NCI-H1417 treated with DMSO at 0.1 percent for 48 hours (cell line): ENCODE measurements at places on chromosomes 16 and 17.

DNA sequence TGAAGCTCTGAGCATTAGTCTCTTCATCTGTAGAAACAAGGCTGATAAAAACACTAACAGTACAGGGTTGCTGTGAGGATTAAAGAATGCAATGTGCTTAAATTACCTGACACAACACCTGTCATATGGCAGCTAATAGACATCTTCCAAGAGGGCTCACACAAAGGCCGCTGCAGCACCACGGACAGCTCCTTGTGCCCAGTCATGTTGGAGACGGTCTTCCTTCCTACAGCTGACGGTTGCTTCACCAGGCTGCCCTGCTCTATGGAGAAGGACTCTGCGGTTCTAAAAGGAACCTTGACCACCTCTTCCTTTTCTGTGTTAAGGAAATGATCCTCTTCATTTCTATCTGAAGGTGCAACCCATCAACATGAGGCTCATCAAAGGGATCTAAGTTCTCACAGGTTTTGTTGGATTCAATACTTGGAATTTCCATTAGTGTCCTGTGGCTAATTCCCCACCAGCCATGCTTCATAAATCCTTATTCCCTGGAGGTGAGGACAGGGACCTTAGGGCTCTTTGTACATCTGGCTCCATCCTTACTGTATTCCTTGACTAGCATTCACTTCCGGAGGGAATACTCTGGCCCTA, 138.9 kb upstream of the CES5A start:
- no peak for DNase-seq

DNA sequence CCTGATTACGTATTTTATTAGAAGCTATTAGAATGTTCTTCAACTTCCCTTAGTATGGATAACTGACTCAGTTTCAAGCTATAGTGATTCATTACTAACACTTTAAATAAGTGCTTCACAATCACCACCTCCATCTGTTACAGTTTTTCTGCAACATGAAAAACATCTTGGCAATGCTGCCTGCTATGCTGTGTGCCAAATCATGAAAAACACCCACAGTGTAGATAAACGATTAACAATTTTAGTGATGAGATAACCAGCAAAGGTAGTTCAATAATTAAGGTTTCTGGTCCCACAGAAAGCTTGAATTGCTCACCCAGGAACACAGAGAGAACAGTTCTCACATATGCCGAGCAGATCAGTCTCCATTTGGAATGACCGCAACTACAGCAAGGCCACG, 51.4 kb upstream of the SLC25A19 start:
- no peak for DNase-seq

DNA sequence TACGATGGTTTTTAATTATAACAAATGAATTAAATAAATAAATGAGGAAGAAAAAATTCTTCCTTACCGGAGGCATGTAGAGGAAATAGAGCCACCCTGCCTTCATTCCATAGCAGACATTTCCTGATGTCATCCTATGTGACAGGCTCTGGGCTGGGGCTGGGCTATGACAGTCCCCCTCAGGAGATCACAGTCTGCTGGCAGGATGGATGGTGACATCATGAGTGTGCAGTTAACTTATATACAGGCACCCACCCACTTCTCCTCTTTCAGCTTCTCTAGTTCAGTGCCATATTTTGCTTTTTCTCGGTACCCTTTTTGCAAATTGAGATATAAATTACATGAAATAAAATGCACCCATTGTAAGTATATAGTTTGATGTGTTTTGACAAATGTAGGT, 6.4 kb upstream of the CMTM3 start:
- DNase-seq, result no peak

DNA sequence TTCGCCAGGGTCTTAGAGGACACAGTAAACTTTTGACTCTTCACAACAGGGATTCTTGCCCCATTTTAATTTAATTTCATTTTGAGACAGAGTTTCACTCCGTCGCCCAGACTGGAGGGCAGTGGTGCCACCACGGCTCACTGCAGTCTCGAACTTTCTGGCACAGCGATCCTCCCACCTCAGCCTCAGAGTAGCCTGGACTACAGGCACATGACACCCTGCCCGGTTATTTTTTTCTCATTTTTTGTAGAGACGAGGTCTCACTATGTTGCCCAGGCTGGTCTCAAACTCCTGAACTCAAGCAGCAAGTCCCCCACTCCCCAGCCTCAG, 329 bp upstream of the NLE1 start:
- no peak for DNase-seq

DNA sequence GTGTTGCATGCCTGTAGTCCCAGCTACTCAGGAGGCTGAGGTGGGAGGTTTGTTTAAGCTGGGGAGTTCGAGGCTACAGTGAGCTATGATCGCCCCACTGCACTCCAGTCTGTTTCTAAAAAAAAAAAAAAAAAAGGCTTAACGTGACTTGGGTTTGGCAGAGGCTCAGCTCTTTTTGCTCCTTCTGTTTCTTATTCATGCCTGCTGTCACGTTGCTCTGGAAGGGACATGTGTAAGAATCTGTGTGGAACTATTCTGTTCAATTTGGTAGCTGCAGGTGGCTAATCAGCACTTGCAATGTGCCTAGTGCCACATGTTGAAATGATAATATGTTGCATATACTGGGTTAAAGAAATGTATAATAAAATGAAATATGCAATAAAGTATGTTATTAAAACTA, 20.9 kb upstream of the SYT17 start:
- no peak for DNase-seq

DNA sequence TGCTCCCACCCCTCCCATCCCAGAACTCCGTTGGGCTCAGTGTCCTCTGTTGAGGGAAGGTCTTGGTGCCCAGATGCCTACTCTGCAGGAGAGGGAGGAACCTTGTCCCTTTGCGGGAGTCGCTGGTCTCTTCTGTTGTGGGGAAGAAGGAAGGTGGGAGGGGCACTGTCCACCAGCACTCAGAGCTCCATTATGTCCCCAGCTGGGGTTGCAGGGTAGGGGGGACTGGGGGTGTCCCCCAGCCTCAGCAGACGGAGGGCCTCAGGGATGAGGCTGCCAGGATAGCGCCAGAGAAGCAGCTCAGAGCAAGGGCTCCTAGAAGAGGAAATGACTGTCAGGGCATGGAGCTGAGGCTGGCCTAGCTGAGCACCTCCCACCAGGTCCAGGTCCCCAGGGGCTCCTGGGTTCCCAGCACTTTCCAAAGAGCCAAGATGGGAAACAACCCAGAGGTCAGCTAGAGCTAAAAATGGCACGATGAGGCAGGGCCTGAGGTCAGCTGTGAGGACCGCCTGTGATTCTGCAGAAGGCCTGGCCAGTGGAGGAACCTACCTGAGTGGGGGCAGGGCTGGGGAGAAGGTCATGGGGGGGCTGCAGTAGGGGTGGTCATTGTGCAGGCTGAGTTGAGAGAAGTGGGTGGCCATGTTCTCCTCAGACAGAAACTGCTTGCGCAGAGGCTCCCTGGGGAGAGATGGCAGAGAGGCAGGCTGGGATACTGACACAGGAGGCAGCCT, 893 bp downstream of the HCFC1R1 start:
- DNase-seq, result no peak

GRCh38 chr16:56603589-56603988, 4.8 kb upstream of the MT2A start:
- DNase-seq, result no peak

- DNase-seq, result no peak
Observed at GRCh38 chr17:2799653-2800052, 3.4 kb downstream of the RAP1GAP2 start.

DNA sequence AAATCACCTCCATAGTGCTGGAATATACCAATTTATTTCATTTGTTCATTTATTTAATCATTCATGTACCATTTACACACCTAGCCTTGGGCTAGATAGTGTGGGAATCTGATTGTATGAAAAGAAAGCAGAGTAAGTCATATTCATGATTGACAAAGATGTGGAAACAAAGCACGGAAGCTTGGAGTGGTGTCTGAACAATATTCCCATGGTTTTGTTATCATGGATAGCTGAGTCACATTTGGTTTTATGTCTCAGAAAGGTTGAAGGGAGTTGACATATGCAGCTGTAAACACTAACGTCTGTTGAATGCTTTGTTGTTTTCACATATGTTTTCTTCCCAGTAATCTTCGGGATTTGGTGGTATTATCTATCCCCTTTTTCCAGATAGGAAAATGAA, 76.6 kb downstream of the MAP2K4 start:
- DNase-seq, result no peak

DNA sequence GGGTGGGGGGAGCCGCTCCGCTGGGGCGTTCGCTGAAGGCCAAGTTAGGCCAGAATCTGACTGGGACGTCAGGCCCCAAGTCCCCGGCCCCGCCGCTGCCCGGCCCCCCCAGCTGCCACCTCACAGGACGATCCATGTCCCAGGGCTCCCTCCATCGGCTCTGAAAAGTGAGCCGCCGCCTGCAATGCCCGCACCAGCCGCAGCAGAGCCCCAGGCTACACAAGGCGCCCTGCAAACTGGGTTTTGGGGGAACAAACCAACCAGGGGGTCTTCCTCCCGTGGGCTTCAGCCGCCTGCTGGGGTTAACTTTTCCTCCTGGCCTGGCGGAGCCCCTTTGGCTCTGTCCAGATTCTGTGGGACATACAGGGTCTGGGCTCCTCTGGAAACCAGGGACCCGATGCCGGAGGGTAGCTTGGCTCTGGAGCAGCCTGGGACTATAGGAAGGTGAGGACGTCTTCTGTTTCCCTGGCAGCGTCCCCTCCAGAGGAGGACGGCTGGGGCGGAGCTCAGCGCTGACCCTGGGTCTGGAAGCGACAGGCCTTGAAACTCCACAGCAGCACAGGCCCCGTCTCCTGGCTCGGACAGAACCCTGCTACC, 835 bp downstream of the NME4 start:
- no peak for DNase-seq

DNA sequence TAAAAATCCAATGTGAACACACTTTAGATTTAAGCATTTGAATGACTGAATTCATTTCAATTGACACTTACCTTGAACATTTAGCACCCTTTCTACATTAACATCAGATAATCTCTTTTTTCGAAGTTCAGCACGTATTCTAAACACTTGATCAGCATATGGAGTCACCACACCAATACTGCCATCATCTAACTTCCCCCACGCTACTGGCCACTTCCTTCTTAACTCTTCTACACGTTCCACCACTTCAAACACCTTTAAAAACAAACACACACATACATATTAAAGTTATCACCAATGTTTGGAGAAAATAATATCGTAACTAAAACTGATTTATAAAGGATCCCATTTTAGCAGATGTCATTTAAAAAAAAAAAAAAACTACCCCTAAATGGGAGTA, 93.5 kb downstream of the CACNG1 start:
- no peak for DNase-seq

DNA sequence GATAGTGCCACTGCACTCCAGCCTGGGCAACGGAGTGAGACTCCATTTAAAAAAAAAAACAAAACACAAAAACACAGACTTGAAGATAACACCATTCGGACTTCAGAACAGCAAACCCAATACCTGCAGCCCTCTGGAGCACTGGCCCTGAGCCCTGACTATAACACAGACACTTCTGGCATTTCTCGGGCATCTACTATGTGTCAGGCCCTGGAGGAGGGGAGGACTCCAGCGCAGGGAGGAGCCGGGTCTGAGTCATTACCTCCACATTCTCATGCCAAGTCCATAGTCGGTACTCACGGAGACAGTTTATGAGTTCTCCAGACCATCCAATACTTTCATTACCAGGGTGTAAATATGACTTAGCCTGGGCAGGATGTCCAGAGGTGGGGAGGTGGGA, 48.8 kb downstream of the PITPNM3 start:
- no peak for DNase-seq

GRCh38 chr17:51189628-51190027, 23.4 kb downstream of the NME2 start:
- DNase-seq, result no peak

DNA sequence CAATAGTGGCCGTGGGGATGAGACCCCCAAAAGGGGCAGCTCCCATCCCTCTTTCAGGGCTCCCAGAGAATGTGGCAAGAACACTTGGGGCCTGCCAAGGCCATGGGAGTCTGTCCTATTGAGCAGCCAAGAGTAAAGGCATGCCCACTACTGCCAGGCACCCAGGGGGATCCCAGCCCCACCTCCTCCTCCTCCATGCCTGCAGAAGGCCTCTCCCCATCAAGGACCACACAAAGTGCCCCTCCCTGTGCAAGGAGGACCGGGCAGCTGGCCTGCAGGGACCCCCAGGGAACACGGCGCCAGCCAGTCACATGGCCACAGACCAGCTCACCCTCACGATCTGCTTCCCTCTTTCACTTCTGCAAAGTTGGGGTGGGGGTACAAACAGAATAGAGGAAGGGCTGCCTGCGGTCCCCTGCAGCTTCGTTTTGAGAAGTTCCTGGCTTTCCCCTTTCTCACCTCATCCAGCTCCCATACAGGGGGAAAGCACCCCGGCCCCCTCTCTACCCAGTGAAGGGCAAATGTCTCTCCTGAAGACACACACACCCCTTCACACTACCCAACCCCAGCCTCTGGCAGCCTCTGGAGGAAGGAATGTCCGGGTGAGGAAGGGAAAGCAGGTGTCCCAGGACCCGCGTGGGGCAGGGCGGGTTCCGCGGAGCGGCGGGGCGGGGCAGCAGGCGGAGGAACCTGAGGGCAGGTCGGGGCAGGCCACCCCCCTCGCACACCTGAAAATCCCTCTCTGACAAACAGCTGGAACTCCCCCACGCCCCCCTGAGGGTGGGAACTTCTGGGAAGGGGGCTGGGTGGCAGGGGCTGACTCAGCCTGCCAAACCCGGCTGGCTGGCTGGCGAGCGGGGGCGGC, 2.0 kb downstream of the PPP1R9B start:
- DNase-seq, result no peak

DNA sequence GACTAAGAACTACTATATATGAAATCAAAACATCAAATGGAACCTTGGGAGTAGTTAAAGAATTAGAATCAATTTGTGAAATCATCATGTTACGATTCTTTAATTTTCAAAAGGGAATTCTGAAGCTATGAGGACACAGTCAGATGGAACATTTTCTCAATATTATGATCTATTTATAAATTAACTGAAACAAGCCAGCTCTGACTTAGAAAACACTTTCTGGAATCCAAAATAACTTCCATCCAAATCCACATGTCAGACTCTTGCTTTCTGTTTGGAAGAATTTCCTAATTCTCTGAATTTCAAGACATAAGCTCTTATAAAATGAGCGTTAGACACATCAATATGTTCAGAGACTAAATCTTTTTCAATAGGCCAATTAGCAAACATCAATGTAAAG, 737.7 kb upstream of the SOX9 start:
- no peak for DNase-seq
